ENCODE measurements at places on chromosomes 4 and X.

- DNase-seq = peak; percentile 1
These were observed 95.9 kb upstream of the DUSP21 start for GRCh38 chrX:44747969-44748368.

GRCh38 chr4:69910016-69910782 is 20.7 kb upstream of the CSN1S1 start:
- peak; percentile 87 for DNase-seq

DNA sequence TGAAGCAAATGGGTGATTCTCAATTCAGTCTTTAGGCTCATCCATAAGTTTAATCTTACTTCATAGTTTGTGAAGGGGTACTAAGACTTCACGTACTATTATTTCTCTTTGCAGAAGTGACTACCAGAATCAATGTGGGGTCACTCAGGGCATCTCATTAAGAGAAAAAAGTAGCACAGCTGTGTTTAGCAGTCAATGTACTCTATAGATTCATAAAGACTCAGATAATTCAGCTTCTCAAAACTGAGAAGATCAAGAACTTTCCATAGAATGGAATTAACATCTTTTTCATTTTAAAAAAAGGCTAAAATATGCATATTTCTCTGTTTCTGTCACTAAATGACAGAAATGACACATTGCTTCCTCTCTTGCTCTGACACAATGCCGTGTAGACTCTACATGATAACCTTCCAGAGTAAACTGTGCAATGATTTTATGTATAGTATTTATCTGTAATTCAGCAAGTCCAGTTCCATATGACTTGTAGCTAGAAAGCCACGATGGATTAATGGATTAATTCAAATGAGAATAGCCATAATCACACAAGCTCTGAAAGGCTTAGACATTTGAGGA is 20.3 kb upstream of the LSM6 start:
- no peak for DNase-seq

- no peak for DNase-seq
These were observed 20.7 kb downstream of the ARHGAP24 start for GRCh38 chr4:85495621-85496020.

DNA sequence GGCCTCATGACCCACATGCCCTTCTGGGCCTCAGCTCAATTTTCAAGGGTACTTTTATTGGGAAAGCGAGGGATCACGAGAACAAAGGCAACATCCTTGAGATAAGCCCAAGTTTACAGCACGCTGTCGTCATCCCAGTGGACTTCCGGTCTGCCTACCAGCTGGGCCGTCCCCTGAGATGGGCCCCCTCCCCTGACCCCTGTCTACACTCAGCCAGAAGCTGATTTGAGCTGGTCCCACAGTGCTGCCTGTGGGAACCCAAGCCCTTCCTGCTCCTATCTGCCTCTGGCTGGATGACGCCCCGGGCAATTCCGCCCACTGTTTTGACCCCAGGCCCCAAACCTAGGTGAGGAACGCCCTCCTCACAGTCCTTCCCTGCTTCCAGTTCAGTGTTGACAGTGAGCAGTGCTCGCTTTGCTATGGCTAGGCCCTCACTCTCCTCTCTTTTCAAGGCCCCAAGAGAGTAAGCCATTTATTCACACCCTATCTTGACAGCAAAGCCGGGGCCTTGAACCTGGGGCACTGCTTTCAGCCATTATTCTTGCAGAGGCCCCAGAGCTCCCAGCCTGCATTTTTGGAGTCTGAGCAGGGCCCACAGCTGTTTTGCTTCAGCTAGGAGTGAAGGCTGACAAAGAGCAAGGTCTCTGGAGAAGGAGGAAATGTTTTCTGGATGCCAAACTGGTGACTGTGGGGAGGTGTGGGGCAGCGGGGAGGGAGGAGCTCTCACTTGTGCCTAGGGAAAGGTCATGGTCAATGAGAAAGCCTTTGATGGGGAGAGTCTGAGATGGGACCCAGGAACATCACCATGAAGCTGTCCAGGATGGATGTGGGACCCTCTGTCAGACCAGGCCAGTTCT is 164.6 kb upstream of the BCOR start:
- peak; percentile 90 for DNase-seq

DNA sequence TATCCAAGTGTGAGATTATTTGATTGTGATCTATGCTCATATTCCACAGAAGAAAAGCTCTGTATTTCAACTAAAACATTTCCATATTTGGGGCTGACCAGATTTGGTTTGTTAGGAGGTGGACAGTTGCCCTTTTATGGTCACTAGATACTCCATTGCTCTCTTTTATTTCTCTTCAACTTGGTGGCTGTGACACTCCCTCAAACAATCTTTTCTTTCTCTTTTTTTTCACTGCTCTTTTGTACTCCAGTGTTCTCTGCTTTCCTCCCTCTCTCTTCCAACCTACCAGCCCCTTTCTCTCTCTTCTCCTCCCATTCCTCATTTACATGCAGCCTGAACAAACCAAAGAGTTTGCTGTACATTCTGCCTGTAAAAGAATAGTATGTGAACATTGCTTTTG is 48.8 kb downstream of the RBPJ start:
- DNase-seq = no peak

DNA sequence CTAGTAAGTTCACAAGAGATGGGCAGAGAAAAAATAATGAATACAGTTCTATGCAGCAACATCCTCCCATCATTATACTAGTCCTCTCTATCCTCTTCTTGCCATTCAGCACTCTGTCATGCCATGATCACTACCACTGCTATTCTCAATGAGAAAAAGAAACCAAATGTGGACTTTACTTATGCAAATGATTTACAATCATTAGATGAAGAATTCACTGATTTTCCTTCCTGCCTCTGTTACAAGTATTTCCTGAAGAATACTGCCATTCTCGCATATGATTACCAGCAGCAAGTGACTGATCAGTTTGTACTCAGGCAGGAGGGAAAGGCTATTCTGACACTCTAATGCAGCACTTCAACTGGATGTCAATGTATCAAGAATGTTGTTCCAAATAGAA is 50.3 kb downstream of the WDFY3 start:
- DNase-seq = no peak

- DNase-seq = no peak
These were observed 379.9 kb upstream of the LCORL start for GRCh38 chr4:18401425-18401824.
